ENCODE measurements at places on chromosomes 13 and 19.

GRCh38 chr13:37682496-37682895 lies 83.9 kb upstream of the POSTN start:
- DNase-seq, result no peak

DNA sequence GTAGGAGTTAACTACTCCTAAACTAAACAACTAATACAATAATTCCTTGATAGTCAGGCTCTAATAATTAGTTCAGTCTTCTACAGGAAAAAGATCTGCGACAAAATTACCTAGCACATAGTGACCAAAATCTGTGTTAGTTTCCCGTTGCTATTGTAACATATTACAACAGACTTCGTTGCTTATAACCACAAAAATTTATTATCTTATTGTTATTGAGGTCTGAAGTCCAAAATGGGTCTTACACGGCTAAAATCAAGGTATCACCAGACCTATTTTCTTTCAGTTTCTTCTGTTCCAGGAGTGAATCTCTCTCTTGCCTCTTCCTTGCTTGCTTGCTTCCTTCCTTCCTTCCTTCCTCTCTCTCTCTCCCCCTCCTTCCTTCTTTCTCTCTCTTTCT lies 993.6 kb upstream of the SPRY2 start:
- DNase-seq, result no peak

DNA sequence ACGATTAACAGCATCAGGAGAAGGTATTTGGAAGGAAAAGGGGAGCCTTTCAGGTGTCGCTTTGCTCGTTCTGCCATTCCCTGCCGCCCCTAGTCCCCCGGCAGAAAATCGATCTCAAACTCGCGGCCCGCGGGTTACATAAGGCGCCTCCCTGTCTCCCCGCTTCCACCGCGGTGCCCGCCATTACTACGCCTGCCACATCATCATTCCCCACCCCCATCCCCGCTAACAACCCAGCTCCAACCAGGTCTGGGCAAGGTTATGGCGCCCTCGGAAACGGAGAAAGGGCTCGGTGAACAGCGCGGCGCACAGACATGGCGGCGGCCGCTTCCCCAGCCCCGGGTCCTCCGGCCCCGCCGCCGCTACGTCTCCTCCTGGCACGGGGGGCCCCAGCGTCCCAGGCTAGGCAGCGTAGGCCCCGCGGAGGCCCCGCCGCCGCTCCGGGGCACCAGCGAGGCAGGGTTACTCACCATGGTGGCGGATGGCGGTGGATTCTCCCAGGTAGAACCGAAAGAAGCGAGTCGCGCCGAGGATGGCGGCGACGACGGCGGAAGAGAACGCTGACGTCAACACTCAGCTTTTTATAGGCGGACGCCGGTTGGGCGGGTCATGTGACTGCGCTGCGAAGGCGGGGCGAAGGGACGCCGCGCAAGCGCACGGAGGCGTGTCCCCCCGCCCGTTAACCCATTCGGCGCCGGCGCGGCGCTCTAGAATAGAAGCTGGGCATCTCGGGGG lies at the start of gene EEF2:
Gene EEF2 (minus strand): TSS at position 556 of the 735 bp plus-strand sequence. CDS start 83 bp downstream, at position 473.
- DNase-seq, result peak; percentile 82

- DNase-seq, result no peak
Measured at GRCh38 chr13:99911965-99912566, 59.5 kb downstream of the ZIC5 start.

DNA sequence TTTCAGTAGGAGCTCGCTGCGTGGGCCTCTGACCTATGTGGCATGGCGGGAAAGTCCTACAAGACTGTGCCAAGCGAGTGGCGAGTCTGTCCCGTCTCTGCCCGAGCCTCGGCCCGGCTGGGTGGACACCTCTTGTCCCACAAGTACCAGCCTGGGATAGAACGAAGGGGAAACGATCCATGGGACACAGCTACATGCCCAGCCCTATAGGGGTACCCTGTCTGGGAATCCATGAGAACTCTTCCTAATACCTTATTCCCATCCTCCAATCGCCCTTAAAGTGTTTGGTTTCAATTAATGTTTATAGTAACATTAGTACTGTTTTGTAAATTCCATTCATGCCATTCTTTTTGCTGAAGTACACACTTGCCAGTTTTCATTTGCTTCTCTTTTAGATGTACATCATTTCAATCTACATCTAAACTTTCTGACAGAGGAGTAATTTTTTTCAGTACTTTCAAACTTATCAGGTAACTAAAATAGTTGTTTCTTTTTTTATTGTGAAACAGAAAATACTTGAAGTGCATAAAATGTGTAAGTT lies 667 bp upstream of the ZNF790 start:
- DNase-seq, result no peak

DNA sequence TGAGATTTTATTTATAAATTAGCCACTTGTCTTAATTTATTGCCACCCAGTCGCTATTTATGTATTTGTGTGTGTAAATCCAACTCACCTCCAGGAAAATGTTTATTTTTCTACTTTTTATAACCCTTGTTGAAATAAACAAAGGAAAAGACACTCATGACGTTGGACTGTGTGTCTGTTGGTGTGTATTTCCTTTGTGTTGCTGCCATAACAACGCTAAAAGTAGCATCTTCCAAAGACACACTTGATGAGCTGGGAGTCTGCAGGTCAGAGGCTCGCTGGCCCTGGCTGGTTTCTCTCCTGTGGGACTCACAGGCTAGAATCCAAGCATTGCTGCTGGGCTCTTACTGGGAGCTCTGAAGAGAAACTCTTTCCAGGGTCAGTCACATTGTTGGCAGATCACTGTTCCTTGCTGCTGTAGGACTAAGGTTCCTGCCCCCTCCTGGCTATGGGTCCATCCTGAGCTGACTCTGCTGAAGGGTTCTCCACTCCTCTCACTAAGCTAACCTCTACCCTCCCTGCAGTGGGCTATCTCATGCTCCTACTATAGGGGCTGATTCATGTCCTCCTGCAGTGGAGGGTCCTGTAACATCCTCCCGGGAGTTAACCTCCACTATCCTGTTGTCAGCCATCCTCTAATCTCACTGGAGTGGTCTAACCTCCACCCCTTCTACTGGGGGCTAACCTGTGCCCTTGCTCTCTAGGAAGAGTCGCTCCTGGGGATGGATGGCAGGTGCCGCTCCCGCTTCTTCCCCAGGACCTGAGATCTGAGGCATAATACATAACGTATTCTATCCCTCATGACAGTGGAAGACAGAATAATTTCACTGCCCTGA lies 2.1 kb downstream of the IFNL2 start:
- DNase-seq, result no peak

DNA sequence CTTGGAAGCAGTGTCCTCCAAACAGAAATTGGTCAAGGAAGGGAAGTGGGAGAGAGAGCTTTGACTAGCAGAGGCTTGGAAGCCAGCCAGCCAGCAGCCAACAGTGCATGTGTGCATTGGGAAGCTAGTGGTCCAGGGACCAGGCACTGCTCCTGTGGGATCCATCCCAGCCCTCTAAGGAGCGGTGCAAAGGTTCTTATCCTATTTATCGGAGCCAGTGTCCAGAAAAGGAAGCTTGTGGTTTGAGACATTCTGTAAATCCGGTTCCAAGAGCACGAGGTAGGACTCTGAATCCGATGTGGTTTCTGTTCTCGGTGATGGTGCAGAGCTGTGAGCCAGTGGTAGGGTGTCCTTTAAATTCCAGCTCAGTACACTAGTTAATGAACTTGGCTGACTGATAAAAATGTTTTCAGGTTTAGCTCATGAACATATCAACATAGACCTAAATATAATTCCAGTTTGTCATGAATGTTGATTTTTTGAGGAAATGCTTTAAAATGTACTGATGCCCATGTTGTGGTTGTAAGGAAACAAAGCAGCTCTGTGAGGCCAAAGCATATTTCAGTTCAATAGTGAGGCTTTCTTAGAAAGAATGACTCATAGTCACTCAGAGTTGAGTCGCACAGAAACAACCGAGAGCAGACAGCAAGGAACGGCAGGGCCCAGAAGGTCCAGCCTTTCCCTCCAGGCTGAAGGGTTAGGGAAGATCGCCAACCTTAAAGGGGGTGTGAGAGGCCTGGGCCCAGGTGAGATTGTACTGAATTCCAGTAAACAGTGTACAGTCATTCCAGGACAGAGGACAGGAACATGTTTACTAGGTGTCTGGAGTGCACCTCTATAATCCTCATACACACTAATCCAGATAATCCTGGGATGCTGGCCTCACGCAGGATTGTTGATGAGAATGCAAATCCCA lies 21.5 kb upstream of the GARRE1 start:
- peak; percentile 13 for DNase-seq

DNA sequence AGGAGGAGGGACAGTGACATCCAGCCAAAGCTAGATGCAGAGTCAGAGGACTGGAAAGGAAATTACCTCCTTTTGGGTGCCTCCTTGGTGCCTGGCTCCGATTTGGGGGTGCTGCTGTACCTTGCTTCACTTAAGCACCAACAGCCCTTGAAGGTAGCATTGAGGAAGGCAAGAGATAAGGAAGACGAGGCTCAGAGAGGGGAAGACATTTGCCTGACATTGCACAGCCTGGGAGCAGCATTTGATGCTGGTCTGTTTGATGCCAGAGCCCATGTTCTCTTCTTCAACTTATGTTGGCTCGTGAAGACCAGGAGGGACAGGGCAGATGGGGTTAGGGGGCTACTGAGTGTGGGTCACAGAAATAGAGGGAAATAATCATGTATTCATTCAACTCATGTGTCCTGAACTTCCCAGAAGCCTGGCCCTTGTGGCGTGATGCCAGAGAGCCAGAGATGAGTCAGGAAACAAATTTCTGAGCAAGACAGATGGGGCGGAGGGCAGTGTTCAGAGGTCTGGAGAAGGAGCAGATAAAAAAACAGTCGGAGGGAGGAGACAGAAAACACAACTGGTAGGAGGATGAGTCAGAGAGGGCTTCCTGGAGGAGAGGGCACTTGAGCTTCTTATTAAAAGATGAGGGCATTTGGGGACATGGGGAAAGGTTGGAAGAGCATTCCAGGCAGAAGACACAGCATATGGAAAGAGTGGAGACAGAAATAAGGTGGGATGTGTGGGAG lies 3.0 kb upstream of the C19orf81 start:
- DNase-seq, result no peak

DNA sequence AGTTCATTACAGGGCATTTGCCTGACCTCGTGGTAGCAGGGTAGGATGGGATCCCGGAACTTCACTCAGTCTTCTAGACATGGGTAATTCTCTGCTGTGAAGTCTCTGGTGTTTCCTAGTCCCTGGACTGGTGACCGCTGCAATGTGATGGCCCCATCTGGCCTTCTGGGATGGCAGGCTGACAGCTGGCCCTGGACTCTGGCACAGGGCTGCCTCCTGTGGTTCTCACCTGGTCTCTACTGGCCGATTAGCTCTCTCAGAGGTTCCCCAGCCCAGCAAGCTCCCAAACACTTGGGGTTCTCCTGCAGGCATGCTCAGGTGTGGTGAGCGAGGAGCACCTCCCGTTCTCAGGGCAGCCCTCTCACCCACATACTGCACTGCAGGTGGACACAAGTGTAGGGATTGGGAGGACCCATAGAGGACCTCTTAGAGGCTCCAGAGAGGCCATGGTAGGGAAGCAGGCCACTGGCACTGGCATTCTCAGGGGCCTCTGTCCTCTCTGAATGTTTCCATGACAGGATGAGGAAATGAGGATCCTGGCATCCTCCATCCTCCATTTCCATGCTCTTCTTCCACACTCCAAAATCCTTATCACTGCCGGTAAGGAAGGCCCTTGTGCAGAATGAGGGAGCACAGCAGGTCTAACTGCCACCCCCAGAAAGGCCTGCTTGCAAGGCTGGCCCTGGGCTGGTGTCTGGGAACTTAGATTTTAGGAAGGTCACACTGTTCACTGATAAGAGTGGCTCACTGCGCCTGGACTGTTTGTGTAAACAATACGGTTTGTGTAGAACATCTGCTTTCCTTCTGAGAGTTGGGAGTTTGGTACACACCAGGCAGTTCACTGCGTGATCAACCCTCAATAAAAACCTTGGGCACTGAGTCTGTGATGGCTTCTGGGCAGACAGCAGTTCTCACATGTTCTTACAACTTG lies 31.5 kb upstream of the FARP1 start:
- no peak for DNase-seq

DNA sequence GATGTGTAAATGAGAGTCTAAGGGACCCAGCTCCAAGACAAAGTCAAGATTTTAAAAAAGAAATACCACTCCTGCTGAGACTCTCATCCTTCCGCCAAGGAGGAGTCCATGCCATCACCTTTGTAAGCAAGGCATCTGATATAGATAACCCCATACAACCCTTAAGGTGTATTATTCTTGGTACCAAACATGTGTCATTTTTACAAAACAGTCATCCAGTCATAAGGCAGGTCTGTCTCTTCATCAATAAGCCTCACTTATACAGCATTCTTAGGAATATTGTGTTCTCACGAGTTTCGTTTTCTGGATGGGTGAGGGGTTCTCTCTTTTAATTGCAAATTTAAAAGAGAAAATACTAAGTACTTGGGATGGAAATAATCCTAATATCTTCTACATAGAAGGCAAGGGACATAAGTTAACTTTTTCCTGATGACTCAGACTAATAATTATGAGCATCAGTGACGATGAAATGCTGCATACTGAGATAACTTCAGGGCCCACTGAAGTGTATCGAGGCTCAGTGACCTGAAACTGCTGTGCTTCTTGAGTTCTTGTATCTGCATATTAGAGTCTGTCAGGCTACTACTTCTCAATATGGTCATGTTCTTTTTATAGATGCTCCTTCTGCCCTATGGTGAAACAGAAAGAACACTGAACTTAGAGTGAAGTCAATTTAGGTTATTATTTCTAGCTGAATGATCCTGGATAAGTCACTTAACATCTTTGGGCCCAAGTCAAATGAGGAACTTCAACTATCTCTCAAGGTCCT lies 166.6 kb downstream of the KLF12 start:
- no peak for DNase-seq

All from nucleus accumbens (tissue), 56 donors.